ENCODE measurements at places on chromosomes 7 and 10. TPM values are rescaled to one million over a fixed set of nuclear protein-coding genes. Genes with fewer than 3 reads are reported as not detected.
A peak's percentile ranks its signal among the peaks of the same experiment; 100 is the strongest.

- H3K27me3 ChIP-seq: no peaks in the 10 kb centered on the region
- no peaks in the 10 kb centered on the region for H3K36me3 ChIP-seq
- DNase-seq: no peak
- H3K4me3 ChIP-seq: no peak overlapping the region
- no peak overlapping the region for H3K27ac ChIP-seq
Measured at GRCh38 chr10:109976681-109977080, 31.1 kb upstream of the ADD3 start.

- no peak for DNase-seq
- peaks cover 15% of the 10 kb centered on the region for H3K4me1 ChIP-seq
- H3K36me3 ChIP-seq: peaks cover 9% of the 10 kb centered on the region
- no peaks in the 10 kb centered on the region for H3K27me3 ChIP-seq
- no peak overlapping the region for H3K4me3 ChIP-seq
Measured at GRCh38 chr10:102682981-102683380, 31.2 kb downstream of the ARL3 start.

GRCh38 chr10:13529714-13529973 is 830 bp upstream of the BEND7 start:
- no peaks in the 10 kb centered on the region for H3K36me3 ChIP-seq
- peaks cover 39% of the 10 kb centered on the region for H3K27me3 ChIP-seq
- no peak for DNase-seq
- H3K4me1 ChIP-seq: peaks cover 10% of the 10 kb centered on the region
- no peak overlapping the region for H3K27ac ChIP-seq

DNA sequence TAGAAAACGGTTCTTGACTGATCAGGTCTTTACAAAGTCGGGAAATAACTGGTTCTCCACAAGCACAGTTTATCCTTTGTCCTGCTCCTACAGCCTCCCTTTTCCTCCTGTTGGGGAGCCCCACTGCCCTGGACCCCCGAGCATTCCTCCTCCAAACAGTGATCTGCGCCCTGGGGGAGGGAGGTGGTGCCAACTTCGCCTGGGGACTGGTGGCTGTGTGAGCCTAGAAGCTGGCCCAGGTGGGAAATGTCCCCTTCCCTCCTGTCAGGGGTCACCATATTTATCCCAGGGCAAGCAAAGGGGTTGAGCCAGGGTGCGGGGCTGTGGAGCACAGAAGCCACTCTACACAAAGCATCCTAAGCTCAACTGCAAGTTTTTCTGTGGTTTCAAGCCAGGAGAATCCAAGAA is 5.2 kb downstream of the HMX3 start:
- no peak overlapping the region for H3K27ac ChIP-seq
- H3K27me3 ChIP-seq: peaks cover 92% of the 10 kb centered on the region
- peaks cover 29% of the 10 kb centered on the region for H3K4me1 ChIP-seq
- DNase-seq: no peak

DNA sequence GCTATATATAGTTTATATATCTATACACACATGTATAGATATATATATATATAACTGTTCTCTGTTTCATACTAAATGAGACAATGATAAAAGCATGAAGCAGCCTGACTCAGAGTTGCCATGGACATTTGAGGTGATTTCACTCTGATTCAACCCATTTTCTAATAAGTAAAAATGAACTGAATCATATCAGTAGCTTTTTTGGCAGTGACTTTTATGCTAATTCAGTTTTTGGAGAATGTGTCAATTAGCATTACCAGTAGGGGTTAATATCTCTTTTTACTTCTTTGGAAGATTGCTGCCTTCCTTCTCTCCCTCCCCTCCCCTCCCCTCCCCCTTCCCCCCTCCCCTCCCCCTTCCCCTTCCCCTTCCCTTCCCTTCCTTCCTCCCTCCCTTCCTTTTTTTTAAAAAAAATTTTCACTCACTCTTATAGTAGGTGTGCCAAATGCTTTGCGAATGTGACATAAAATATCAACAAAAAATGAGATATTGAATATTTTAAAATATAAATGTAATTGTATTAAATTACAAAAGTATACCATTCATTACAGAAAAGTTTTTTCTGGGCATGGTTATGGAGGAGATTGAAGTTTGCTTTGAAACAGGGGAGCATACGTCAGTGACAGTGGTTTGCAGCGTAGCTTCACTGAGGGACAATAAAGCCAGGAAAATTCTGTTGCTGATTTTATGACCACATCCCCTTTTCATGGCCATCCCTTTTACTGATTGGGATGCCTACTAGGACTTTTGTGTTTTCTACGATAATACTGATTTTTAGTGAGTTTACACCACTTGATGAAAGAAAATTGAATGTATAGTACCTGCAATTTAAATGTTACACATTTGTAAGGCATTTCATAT is 64.0 kb upstream of the KLF6 start:
- H3K27ac ChIP-seq: peak overlapping the region; percentile 3
- no peak overlapping the region for H3K4me3 ChIP-seq
- H3K27me3 ChIP-seq: no peaks in the 10 kb centered on the region
- H3K4me1 ChIP-seq: peaks cover 28% of the 10 kb centered on the region
- no peak for DNase-seq

DNA sequence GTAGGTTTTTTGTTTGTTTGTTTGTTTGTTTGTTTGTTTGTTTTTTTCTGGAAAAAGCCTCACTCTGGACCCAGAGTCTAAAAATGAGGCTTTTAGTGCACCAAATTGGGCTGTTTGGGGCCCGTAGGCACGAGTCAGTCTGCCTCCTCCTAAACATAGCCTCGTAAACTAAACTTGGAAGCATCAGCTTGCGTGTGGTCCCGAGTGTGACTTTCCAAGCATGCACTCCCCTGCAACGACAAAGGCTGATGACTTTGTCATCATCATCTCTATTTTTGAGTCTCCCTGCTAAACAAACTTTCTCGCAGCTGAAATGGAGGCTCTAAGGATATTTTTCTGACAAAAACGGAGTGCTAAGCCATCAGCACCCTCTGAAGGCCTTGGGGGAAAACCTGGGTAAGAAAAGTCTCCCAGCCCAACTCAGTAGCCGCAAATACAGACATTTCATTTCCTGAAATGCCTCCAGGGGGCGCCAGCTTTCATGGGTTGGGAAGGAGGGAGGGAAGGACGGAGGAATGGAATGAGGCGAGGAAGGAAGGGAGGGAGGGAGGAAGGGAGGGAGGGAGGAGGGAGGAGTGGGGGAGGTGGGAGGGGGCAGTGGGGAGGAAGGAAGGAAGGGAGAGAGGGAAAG is 245.9 kb downstream of the KCNMA1 start:
- no peak overlapping the region for H3K27ac ChIP-seq
- DNase-seq: no peak
- H3K4me3 ChIP-seq: no peak overlapping the region

COBL gene
- not detected for total RNA-seq

POT1 gene
- 36.1 TPM for total RNA-seq

ZDHHC6 gene
- 62.0 TPM for total RNA-seq

VAX1 gene
- not detected for total RNA-seq

ACTL6B gene
- not detected for total RNA-seq

ACHE gene
- total RNA-seq: 0.19 TPM
